ENCODE measurements at places on chromosomes 3 and 15.

GRCh38 chr15:63146684-63147083 lies 10.6 kb downstream of the RPS27L start:
- no peak for DNase-seq

DNA sequence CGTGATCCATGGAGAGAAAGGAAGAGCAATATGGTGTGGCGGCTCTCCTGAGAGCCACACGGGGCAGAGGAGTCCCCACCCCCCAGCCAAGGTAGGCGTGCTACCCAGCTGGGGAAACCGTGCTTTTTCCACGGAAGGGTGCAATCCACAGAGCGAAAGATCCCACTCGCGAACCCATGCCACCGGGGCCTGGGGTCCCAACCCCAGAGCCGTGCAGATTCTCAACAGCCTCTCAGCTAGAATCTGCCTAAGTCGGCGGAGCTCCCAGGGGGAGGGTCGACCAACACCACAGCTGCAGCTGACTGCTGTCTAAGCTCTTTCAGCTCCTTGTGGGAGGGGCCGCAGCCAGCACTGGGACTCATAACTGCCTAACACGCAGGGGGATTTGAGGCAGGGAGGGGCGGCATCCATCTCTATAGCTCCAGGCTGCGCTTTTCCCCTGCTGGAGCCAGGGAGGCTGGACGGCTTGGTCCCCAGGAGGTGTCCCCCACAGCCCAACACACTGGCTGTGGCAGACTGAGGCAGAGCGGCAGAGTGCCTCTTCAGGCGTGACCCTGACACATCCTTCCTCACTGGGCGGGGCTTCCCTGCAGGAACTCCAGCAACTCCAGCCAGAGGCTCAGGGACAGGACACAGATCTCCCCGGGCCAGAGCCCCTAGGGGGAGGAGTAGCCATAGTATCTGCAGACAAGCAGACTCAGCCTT lies 107.6 kb upstream of the ZBTB20 start:
- DNase-seq: no peak

- no peak for DNase-seq
These were observed 40.4 kb downstream of the CACNA1D start for GRCh38 chr3:53534676-53535400.

DNA sequence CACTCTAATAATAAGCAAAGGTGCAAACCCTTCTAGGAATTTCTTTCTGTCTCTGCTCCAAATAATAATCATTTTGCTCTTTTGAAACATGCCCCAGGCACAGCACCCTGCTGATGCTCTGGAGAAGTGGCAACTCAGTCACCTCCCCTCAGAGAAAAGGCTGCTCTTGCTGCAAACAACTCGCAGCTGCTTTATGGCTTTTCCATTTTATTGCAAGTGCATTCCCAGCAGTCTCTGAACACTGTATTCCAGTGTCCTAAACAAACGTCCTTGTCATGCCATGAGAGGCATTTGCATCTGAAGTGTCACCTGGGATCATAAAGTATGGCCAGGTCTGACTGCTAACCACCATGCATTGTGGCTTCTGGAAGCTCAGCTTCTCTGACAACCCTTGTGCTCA lies 358.1 kb upstream of the TRIM42 start:
- no peak for DNase-seq

DNA sequence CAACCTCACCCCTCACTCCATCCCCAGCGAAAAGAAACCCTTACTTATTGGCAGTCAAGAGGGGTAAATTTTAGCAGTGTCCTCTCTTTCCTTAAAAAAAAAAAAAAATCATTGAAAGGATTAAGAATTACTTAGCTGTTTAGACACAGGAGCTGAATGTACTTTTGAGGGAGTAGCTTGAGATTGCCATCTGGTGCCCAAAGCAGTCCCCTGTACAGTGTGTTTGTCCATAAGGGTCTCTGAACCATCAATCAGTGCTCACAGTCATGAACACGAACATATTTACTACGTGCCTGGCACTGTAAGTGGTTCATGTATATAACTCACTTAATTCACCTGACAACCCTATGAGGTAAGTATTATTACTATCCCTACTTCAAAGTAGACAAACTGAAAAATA lies 463.5 kb downstream of the RAP2B start:
- DNase-seq: no peak

- no peak for DNase-seq
These were observed 3.4 kb downstream of the TMEM212 start for GRCh38 chr3:171846597-171846996.

- DNase-seq: no peak
These were observed 41.0 kb upstream of the IREB2 start for GRCh38 chr15:78396976-78397375.

DNA sequence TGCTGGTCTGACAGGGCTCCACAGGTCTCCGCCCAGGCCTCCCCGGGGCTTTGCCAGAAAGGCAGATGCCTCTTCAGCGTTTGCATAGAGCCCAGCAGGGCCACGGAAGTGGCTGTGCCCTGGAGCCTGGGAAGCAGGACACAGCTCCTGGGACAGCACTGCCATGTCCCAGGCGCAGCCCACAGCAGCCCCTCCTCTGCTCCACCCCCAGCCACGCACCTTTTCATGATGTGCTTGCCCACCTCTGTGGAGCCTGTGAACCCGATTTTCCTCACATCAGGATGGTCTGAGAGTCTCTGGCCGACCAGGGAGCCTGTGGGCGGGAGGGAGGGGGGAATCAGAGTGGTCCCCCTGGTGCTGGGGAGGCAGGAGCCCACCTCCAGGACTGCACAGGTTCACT lies 33.9 kb upstream of the SLC41A3 start:
- DNase-seq: no peak

DNA sequence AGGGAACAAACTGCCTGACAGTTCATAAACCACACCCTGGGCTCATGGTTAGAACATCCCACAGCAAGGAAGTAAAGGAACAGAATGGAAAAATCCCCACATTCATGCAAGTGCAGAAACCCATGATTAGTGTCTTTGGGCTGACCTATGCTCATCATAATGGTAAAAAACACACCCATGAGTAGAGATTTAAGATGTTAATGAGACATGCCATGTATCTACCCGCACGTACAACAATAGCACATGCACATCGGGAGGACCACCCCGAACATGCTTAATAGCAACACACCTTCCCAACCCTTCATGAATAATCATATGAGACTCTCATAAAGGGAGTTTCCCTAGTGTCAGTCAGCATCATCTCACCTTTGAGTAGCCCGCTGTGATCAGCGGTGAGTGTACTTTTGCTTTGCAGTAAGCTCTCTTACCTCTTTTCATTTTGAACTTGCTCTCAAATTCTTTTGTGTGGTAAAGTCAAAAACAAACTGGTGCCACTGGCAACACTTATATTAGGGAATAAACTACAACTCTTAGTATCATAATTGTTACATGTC lies 23.2 kb downstream of the ZBED2 start:
- DNase-seq: no peak

- no peak for DNase-seq
These were observed 121.4 kb upstream of the MEIS2 start for GRCh38 chr15:37221671-37222145.

DNA sequence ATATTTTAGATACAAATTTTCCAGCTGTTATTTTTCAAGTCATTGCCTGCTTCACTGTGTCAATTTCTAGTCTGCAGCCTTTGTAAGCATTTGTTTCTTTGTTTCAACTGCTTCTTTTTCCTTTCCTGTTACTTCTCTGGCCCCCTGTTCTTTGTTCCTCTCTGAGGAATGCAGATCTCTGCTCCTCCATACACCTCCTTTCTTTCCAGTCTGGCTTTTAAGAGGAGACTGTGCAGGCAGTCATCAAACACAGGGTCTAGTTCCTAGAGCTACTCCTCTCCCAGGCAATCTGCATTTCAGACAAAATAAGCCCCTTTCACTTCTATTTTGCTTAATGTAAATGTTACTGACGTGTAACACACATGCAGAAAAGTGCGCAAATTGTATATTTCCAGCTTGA lies 502.9 kb downstream of the PDCD6IP start:
- DNase-seq: no peak

DNA sequence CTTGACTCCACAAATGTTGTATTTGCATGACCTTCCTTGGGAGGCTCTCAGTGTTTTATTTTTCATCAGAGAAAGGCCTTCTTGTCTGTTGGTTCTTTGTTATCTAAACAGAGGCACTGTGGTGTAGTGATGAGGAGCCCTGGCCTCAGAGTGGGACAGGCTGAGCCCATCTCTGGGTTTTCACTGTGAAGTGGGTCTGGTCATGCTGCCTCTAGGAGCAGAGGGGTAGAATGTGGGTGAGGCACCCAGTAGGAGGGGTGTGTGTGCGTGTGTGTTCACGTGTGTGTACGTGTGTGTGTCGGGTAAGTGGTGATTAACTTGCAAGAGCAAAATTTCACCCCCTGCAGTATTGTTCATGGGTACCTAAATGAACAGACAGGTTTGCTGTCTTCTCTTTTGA lies 14.4 kb downstream of the KLF13 start:
- DNase-seq: no peak

DNA sequence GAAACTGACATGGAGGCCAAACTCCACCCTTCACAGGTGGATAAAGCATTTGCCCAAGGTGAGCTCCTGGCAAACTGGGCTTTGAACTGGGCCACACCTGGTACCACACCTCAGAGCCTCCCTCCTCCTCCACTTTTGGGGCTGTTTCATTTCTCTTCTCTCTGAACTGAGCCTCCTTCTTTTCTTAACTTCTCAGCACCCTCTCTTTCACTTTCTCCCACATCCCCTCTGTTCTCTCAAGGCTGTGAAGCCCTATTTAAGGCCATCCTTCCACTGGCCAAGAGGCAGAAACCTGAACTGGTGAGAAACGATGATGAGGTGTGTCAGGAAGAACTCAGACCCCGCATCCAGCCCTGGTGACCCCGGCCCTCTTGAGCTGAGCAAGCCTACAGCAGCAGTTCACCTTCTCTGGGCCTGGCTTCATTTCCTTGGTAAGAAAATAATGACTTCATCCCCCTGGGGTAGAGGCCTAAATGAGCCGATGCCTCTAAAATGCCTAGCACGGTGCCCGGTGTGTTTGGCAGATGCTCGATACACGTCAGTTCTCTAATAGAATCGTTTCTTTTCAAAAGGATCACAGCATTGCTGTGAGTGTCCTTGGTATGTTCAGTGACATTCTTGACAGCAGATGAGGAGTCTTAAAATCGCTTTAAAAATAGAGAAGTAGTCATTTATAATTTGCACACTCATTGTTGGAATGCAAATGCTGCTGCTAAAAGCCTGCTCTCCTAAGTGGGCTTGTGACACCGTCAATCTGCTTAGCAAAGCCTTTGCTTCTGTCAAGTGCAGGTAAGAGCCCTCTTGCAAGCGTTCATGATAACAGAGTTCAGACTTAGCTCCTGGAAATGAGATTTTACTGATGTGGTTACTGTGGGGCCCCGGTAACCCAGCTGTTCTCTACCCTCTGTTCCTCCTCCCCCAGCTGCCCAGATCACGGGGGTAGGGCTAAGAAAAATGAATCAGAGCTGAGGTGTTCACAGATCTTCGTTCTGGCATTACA lies 97.7 kb upstream of the ATP2B2 start:
- DNase-seq: no peak

DNA sequence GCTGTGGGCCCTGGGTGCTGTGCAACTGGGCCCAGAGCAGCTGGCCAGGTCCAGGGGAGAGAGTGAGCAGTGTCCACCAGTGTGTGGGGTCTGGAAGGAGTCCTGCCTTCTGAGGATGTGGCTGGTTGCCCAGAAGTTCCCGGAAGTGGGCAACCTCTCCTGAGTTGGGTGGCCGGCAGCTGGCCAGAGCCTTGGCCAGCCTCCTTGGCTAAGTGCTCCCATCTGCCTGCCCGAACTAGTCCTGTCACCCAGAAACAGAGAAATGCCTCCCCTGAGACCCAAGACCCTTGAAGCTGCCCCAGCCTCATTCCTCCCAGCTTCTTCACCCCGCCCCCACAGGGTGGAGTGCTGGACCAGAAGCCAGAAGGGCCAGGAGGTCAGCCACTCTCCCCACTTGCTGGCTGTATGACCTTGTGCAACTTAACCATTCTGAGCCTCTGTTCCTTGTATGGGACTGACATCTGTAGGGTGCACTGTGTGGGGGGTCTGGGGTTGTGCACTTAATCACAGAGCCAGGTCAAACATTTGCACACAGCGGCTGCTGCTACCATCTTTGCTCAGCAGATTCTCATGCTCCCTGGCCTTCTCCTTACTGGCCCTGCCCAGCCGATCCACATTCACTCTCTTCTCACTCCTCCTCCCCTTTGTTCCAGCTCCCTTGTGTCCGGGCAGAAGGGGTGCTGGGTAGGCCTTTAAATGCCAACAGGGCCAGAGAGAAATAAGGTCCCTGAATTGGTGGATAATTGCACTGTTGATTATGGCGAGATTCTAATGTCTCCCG lies 7.5 kb upstream of the ALAS1 start:
- DNase-seq: no peak
